ENCODE measurements at places on chromosomes 5 and 9.

DNA sequence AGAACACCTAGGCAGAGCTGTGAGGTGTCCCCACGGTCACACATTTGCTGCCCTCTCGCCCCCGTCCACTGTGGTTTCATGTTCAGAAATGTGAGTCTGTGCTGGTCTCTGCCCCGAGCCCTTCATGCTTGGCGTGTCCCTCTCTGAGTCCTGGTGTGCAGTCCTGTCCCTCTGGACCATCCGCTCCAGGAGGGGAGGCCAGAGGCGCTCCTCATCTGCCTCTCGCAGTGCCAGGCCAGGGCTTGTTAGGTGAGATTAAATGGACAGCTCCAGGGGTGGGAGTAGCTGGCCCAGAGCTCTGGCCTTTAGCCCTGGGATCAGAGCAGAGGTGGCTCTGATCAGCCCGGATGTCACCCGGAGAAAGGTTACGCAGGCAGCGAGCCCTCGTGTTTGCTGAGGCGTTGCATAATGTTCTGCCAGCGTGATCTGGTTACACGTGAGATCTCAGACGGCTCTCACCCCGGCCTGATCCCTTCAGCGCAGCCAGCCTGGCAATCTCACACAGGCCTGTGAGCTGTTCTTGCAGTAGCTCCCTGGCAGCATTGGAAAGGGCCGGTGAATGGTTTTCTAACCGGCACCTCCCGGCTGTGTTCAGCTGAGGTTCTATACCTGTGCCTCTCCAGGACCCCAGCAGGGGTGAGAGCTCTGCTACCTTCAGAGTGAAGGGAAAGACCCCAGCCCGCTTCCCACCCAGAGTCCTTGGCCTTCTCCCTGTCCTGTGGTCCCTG, 24.5 kb downstream of the PTGES2 start:
- H3K27me3 ChIP-seq: no peaks in the 10 kb centered on the region
- H3K4me1 ChIP-seq: peaks cover 45% of the 10 kb centered on the region
- no peak overlapping the region for H3K4me3 ChIP-seq
- H3K27ac ChIP-seq: peak overlapping the region; percentile 3
- no peak for DNase-seq
- peaks cover 5% of the 10 kb centered on the region for H3K36me3 ChIP-seq

- DNase-seq: no peak
- H3K36me3 ChIP-seq: no peaks in the 10 kb centered on the region
- H3K27ac ChIP-seq: no peak overlapping the region
- no peaks in the 10 kb centered on the region for H3K4me1 ChIP-seq
- no peak overlapping the region for H3K4me3 ChIP-seq
Measured at GRCh38 chr5:92908952-92909601, 671.9 kb downstream of the NR2F1-AS1 start.

- no peak overlapping the region for H3K27ac ChIP-seq
- DNase-seq: no peak
- no peak overlapping the region for H3K4me3 ChIP-seq
- H3K27me3 ChIP-seq: no peaks in the 10 kb centered on the region
- H3K4me1 ChIP-seq: no peaks in the 10 kb centered on the region
Measured at GRCh38 chr5:120405923-120406322, 58.2 kb upstream of the PRR16 start.

- no peaks in the 10 kb centered on the region for H3K4me1 ChIP-seq
- no peaks in the 10 kb centered on the region for H3K27me3 ChIP-seq
- no peaks in the 10 kb centered on the region for H3K36me3 ChIP-seq
- DNase-seq: no peak
- H3K4me3 ChIP-seq: no peak overlapping the region
- H3K27ac ChIP-seq: no peak overlapping the region
Measured at GRCh38 chr9:105887679-105888078, 193.3 kb downstream of the TMEM38B start.

DNA sequence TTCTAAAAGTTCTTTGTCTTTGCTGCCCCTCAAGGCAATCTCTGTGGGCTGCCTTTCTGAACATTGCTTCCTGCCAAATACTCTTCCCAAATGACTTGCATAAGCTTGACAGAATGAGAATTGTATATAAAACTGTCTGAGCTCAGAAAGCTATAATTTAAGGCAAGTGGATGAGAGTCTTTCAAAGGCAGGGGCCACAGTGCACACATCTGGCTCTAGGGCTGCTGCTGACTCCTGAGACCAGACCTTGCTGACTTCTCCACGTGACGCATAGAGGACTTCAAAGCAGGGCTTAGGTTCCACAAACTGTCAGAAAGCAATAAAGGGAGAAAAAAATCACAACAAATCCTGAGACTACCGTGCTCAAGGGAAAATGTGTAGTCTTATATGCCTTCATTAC, 79.4 kb upstream of the DIRAS2 start:
- H3K27ac ChIP-seq: no peak overlapping the region
- H3K4me3 ChIP-seq: no peak overlapping the region
- no peaks in the 10 kb centered on the region for H3K36me3 ChIP-seq
- no peaks in the 10 kb centered on the region for H3K27me3 ChIP-seq

GRCh38 chr5:171367424-171368370, 20.0 kb upstream of the NPM1 start:
- H3K27me3 ChIP-seq: no peaks in the 10 kb centered on the region
- no peak overlapping the region for H3K4me3 ChIP-seq
- no peak overlapping the region for H3K27ac ChIP-seq
- no peaks in the 10 kb centered on the region for H3K4me1 ChIP-seq

DNA sequence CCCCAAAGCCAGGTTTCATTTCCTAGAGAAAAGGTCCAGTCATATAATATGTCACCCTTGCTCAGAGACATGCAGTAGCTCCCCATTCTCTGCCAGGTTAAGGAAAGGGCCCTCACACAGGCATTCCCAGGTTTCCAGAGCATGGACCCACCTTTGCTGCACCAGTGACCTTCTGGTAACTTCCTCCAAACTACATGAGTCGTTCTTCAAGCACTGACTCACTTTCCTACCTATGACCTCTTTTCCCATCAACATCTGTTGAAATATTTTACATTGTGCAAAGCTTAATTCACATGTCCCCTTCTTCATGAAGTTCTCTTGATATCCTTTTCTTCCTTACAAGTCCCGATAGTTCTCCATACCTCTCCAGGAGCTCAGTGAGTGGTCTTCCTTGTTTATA, 25.9 kb downstream of the SH3TC2 start:
- H3K27ac ChIP-seq: no peak overlapping the region
- H3K27me3 ChIP-seq: no peaks in the 10 kb centered on the region
- no peaks in the 10 kb centered on the region for H3K4me1 ChIP-seq
- no peak overlapping the region for H3K4me3 ChIP-seq
- no peak for DNase-seq

DNA sequence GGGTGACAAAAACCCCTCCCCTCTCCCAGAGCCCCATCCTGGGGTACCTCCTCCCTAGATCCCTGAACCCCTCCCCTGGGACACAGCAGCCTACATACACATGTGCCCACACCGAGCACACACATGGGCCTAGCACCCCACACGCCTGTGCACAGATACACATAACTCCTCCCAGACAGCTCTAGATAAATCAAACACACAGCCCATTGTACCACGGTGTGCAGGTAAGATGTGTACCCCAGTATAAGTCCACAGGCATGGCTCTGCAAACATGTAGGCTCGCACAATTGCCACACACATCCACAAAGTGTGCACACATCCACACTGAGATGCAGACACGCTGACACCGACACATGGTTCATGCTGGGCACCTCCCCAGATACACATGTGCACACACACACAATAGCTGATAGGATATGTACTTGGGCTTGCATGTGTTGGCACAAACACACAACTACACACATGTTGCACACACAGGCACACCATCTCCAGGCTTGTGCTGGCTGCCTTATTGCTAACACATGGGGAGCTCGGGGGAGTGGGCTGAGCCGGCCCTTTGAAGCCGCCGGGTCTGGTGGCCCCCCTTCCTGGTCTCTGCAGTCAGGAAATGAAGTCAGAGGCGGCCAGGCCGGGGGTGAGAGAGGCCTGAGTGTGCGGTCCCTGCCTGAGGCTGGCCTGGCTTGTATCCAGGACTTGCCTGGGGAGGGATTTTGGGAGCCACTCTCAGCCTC, 30.2 kb downstream of the GOLGA2 start:
- H3K27me3 ChIP-seq: no peaks in the 10 kb centered on the region
- H3K36me3 ChIP-seq: no peaks in the 10 kb centered on the region
- H3K4me3 ChIP-seq: no peak overlapping the region
- H3K4me1 ChIP-seq: no peaks in the 10 kb centered on the region

- no peaks in the 10 kb centered on the region for H3K4me1 ChIP-seq
- no peak overlapping the region for H3K27ac ChIP-seq
- no peaks in the 10 kb centered on the region for H3K36me3 ChIP-seq
- no peak overlapping the region for H3K4me3 ChIP-seq
Measured at GRCh38 chr5:103014983-103015382, 105.0 kb downstream of the GIN1 start.

- H3K27ac ChIP-seq: no peak overlapping the region
- H3K4me1 ChIP-seq: peaks cover 8% of the 10 kb centered on the region
- no peak overlapping the region for H3K4me3 ChIP-seq
- H3K36me3 ChIP-seq: no peaks in the 10 kb centered on the region
- H3K27me3 ChIP-seq: no peaks in the 10 kb centered on the region
Measured at GRCh38 chr9:126743041-126743440, 61.8 kb upstream of the ZBTB43 start.

GRCh38 chr5:96881511-96882115, 5.3 kb downstream of the ERAP2 start:
- peak overlapping the region; percentile 43 for H3K4me3 ChIP-seq
- no peak for DNase-seq
- H3K4me1 ChIP-seq: peaks cover 76% of the 10 kb centered on the region
- H3K27me3 ChIP-seq: no peaks in the 10 kb centered on the region
- H3K27ac ChIP-seq: peak overlapping the region; percentile 58
- H3K36me3 ChIP-seq: peaks cover 6% of the 10 kb centered on the region

DNA sequence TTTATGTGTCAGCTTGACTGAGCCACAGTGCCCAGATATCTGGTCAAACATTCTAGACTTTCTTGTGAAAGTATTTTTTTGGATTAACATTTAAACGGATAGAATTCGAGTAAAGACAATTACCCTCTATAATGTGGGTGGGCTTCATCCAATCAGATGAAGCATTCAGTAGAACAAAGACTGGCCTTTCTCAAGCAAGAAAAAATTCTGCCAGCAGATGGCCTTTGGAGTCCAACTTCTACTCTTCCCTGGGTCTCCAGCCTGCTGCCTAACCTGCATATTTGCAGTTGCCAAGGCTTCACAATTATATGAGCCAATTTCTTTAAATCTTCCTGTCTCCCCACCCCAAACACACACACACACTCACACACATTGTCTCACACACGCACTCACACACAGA, 86.4 kb downstream of the MED10 start:
- DNase-seq: no peak
- no peak overlapping the region for H3K4me3 ChIP-seq
- H3K4me1 ChIP-seq: no peaks in the 10 kb centered on the region

- no peak overlapping the region for H3K4me3 ChIP-seq
- H3K4me1 ChIP-seq: no peaks in the 10 kb centered on the region
- no peak overlapping the region for H3K27ac ChIP-seq
- H3K27me3 ChIP-seq: no peaks in the 10 kb centered on the region
- DNase-seq: no peak
- H3K36me3 ChIP-seq: no peaks in the 10 kb centered on the region
Measured at GRCh38 chr5:79181419-79182022, 54.4 kb upstream of the JMY start.

- H3K4me3 ChIP-seq: no peak overlapping the region
- DNase-seq: no peak
- H3K36me3 ChIP-seq: no peaks in the 10 kb centered on the region
- no peaks in the 10 kb centered on the region for H3K27me3 ChIP-seq
- H3K27ac ChIP-seq: no peak overlapping the region
Measured at GRCh38 chr5:111415053-111415452, 97.3 kb downstream of the STARD4 start.

- H3K36me3 ChIP-seq: no peaks in the 10 kb centered on the region
- H3K4me1 ChIP-seq: peaks cover 3% of the 10 kb centered on the region
- no peaks in the 10 kb centered on the region for H3K27me3 ChIP-seq
- DNase-seq: peak; percentile 83
- H3K27ac ChIP-seq: no peak overlapping the region
Measured at GRCh38 chr5:139422307-139422893, 16.9 kb downstream of the DNAJC18 start.

- H3K36me3 ChIP-seq: no peaks in the 10 kb centered on the region
- H3K27ac ChIP-seq: no peak overlapping the region
- no peaks in the 10 kb centered on the region for H3K4me1 ChIP-seq
- no peak for DNase-seq
- no peak overlapping the region for H3K4me3 ChIP-seq
- no peaks in the 10 kb centered on the region for H3K27me3 ChIP-seq
Measured at GRCh38 chr5:44891116-44891515, 82.4 kb downstream of the MRPS30 start.

DNA sequence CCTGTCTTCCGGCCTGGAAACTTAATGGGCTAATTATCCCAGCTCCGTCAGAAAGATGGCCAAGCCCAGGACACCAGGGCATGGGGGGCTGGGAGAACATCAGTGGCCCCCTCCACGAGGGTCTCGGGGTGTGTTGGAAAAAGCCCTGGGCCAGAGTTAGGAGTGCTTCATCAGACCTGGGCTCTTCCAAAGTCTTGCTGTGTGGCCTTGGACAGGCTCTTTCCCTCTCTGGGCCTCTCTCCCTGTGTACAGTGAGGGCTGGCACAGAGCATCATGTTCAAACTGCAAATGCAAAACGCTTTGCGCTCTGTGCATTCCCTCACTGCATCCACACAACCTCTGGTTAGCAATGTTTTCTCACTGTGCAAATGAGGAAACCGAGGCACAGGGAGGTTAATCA, 48.3 kb downstream of the ASS1 start:
- H3K27ac ChIP-seq: no peak overlapping the region
- H3K27me3 ChIP-seq: no peaks in the 10 kb centered on the region
- no peaks in the 10 kb centered on the region for H3K36me3 ChIP-seq
- H3K4me3 ChIP-seq: no peak overlapping the region
- H3K4me1 ChIP-seq: no peaks in the 10 kb centered on the region
- DNase-seq: no peak

- H3K27ac ChIP-seq: no peak overlapping the region
- H3K4me1 ChIP-seq: no peaks in the 10 kb centered on the region
- no peaks in the 10 kb centered on the region for H3K27me3 ChIP-seq
- no peak overlapping the region for H3K4me3 ChIP-seq
Measured at GRCh38 chr9:18398038-18398437, 75.9 kb upstream of the ADAMTSL1 start.

GRCh38 chr5:45437752-45438151, 258.4 kb downstream of the HCN1 start:
- no peak overlapping the region for H3K4me3 ChIP-seq
- no peaks in the 10 kb centered on the region for H3K36me3 ChIP-seq

DNA sequence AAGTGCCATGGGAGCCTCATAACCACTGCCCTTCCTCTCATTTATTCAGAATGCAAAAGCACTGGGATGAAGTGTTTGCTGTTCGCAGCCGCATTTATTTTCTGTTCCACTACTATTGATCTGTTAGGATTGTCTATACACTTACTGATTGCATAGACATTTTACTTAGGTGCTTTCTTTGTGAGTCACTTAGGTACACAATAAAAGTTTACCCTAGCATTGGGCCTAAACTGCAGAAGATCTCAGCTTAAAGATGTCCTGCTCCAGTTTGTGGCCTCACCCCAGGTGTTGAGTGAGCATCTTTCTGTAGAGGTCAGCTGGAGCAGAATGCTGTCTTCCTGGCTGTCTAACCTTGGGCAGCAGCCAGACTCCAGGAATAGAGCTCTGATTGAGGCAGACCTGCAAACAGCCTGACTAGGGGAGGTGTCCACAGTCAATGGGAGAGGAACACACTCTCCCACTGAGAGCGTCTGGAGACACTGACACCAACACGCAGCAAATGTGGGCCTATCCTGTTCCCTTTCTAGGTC, 54.0 kb downstream of the GPR21 start:
- no peak for DNase-seq
- no peaks in the 10 kb centered on the region for H3K4me1 ChIP-seq
- no peak overlapping the region for H3K4me3 ChIP-seq
- H3K36me3 ChIP-seq: no peaks in the 10 kb centered on the region
- H3K27me3 ChIP-seq: no peaks in the 10 kb centered on the region

GRCh38 chr5:118407958-118408357, 580.4 kb downstream of the DTWD2 start:
- H3K4me3 ChIP-seq: no peak overlapping the region
- H3K36me3 ChIP-seq: no peaks in the 10 kb centered on the region
- no peaks in the 10 kb centered on the region for H3K27me3 ChIP-seq
- DNase-seq: no peak
- no peaks in the 10 kb centered on the region for H3K4me1 ChIP-seq
- no peak overlapping the region for H3K27ac ChIP-seq

Measured in naive thymus-derived CD4-positive, alpha-beta T cell (primary cell).